Effector memory CD8-positive, alpha-beta T cell (primary cell): ENCODE measurements at places on chromosomes 7 and 10.

DNA sequence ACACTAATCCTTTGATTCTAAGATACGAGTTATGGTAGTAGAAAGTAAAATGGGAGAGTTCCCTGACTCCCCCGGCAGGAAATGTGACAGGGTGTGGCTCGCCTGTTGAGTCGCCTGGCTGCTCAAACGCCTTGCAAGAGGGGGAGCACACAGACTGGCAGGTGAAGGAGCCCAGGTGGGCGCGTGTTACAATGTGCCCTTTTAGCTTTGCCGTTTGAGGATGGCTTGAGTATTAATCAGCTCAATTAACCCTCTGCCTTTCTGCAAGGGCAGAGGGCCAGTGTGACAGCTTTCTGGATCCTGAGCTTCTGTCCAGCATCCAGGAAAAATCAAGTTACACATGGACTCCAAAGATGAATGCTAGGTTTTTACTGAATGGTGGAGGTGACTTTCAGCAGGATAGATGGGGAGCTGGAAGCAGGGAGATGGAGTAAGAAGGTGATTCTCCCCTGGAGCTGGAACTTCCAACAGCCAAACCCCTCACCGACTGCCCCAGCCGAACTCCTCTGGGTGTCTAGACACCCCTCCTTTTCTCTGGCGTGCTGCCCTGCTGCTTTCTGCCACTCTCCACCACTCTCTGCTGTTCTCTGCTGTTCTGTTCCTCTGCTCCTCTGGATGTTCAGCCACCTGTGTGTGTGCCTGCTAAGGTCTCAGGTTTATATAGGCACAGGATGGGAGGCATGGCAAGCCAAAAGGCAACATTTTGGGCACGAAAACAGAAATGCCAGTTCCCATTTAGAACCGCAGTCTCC, 548.8 kb upstream of the KCND2 start:
- no peak for DNase-seq

DNA sequence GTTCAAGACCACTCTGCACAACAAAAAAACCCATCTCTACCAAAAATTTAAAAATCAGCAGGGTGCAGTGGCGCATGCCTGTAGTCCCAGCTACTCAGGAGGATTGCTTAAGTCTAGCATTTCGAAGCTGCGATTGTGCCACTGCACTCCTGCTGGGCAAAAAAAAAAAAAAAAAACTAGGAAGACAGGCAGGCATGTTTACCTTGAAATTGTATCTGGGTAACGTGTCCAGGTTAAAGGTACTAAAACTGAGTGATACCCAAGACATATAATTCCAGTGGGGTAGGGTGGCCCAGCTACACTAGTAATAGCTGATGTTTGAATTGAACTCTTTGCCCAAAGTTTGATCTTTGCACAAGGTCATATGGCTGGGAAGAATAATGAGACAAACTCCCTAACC, 16.2 kb downstream of the GHITM start:
- no peak for DNase-seq

DNA sequence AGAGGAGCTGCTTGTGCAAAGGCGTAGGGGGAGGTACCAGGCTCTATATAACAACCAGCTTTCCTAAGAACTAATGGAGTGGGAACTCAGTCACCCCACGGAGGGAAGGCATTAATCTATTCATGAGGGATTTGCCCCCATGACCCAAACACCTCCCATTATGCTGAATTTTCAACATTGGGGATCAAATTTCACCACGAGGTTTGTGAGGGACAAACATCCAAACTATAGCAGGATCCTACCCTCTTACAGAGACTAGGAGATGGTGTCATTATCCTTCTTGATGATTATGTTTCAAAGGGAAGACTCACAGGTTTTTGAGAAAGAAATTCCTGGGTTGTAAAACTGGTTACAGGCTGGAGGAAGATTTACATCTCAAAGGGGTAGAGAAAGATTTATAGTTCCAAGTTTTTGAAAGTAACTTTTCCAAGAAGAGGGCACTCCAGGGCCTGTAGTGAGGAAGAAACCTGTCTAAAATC, 295.0 kb upstream of the DKK1 start:
- DNase-seq: no peak

DNA sequence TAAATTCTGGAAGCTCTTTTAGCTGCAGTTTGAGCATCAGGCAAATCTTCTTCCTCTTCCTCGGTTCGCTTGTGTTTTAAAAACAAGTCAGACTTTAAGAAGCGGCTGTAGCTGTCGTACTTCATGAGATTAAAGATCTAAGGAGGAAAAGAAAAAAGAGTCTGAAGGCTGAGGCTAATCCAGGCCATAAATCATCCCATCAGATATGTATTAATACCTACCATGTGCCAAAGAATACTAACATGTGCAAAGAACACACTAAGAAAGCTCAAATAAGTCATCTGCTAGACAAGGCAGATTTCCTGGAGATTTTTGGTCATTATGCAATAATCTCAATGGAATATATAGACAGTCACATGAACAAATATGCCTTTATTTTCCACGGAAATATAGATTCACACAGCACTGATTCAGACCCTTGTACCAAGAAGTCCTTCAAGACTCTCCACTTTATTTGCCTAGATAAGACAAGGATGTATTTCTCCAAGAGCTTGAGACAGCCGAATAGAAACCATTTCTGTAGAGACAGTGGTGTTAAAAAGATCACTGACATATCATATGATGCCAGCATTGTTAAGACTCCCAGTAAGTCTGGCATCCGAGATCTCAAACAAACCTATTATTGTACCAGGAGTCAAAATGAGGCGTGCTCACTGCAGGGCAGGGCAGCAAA, 42.3 kb downstream of the RGS10 start:
- no peak for DNase-seq

- DNase-seq: no peak
These were observed 291.8 kb downstream of the PRKG1 start for GRCh38 chr10:51366044-51366443.

DNA sequence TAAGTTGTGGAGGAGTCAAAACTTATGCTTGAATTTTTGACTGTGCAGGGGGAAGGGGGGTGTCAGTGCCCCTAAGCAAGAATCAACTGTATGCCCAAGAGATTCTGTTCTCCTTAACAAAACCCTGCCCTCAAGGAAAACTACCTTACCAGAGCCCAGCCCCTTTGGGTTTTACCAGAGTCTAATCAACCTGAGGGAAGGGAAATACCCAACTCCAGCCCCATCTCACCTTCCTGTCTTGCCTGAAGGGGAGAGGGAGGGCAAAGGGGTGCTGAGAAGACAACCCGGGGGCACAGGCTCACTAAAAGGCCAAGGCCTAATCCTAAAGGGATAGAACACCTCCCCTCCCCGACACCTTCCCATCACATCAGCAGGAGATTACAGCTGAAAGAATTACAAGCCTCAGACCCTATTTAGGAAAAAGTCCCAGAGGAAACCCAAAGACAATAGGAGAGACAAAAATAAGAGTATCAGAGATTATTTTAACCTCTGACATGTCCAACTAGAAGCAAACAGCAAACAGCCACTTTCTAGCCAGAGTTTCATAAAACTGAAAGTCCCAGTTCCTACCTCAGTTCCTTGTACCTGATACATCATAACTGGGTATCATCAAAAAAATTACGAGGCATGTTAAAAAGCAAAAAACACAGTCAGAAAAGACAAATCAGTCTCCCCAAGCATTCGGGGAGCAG, 26.8 kb upstream of the C7orf33 start:
- no peak for DNase-seq

GRCh38 chr10:13997650-13998049, 333.1 kb downstream of the FRMD4A start:
- no peak for DNase-seq
